CD4-positive, alpha-beta T cell treated with Interleukin-2 at 100 ng/mL for 4 hours (primary cell): ENCODE measurements at places on chromosomes 7 and 10.

GRCh38 chr7:14934839-14935238 lies 32.3 kb upstream of the DGKB start:
- no peak for DNase-seq

GRCh38 chr10:84176836-84177474 lies 3.4 kb downstream of the GPR15LG start:
- no peak for DNase-seq

- DNase-seq: no peak
These were observed 110.7 kb downstream of the AKR1D1 start for GRCh38 chr7:138186951-138187351.

GRCh38 chr10:110009736-110010475 lies 2.1 kb downstream of the ADD3 start:
- DNase-seq: peak; percentile 84
